Activated T-cell treated with anti-CD3 and anti-CD28 coated beads, Interleukin-2, amount 50 U/mL, for 48 hours (primary cell): ENCODE measurements at places on chromosomes 7 and 10.

GRCh38 chr7:22639396-22639795, 87.6 kb upstream of the IL6 start:
- DNase-seq = no peak

DNA sequence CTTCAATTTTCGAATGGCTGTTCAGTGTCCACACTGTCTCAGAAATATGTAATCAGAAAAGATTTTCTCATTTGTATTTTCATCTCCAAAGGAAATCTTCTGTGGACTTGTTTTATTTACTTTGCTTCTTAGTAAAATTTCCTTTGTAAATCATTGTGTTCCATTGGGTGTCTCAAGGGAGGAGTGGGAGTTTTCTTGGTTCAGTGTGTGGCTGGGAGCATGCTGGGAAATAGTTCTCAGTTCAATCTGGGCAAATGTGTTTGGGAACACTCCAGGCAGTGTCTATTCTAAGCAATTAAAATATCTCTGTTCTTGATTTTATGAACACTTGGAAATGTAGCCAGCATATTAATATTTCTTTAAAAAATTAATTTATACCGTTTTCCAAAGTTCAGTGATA, 1019.8 kb downstream of the CNTNAP2 start:
- DNase-seq = no peak

- DNase-seq = no peak
Observed at GRCh38 chr7:36128448-36129047, 24.5 kb upstream of the EEPD1 start.

DNA sequence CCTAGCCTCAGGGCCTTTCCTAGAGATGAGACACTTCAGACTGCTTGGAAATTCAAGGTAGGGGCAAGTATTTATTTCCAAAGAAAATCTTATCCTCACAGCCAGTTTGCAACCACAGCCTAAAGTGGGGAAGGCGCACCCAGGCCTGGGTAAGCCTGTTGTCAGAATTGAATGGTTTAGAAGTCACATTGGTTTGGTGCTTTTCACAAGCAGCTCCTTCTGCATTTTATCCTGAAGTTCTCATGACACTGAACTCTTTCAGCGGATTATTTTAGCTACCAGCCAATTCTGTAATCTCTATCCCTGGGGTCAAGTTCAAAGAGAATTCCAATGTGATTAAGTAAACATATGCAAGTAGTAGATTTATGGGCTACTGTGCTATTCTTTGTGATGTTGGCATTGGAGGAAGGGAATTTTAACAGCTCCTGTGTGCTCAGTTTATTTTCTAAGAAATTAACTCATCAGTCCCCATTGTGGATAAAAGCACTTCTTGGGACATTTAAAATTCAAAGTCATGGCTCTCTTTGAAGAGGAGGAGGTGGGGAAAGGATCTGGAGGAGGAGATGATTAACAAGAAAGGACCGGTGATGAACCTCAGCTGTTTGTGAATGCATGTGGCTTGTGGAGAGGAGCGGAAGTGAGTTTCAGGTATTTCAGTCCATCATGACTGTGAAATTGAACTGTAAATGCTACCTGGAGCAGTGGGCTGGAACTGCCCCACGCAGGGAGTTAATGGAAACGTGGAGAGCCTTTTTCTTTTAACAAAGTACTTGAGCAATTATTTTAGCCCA, 90.2 kb upstream of the CACUL1 start:
- DNase-seq = no peak

- DNase-seq = no peak
Observed at GRCh38 chr10:55400075-55400849, 599.2 kb upstream of the PCDH15 start.

DNA sequence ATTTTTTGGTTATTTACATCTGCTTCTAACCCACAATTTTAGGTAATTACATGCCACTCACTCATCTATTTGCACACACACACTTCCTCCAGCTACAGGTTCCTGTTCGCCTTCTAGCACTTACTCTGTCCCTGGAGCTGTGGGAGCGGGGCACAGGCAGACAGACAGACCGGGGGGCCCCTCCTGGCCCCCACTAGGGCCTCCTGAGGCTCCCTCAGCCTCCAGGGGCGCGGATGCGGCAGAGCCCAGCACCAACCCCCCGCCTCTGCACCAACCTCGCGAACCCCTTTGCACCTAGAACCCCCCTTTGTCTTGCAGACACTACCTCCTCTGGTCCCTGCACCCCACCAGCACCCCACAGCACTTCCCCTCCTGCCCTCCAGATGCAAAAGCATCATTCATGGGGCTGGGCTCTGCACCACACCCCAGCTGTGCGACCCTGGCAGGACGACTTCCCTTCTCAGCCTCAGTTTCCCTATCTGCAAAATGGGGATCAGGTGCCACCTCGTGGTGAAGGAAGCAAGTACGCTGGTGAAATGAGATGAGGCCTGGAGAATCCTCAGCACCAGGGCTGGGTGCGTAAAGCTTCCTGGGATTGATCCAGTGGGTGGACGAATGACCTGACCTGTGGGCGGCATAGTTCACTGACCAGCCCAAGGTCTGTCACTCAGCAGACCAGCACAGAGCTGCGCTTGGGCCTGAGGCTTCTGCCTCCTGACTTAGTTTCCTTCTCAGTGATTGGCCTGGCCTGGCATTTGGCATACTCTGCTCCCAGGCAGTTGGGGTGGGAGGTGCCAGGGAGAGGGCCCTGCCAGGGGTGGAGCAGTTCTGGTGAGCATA, 37.9 kb downstream of the ELFN1 start:
- DNase-seq = no peak

GRCh38 chr7:82542665-82543064, 99.1 kb upstream of the CACNA2D1 start:
- no peak for DNase-seq

DNA sequence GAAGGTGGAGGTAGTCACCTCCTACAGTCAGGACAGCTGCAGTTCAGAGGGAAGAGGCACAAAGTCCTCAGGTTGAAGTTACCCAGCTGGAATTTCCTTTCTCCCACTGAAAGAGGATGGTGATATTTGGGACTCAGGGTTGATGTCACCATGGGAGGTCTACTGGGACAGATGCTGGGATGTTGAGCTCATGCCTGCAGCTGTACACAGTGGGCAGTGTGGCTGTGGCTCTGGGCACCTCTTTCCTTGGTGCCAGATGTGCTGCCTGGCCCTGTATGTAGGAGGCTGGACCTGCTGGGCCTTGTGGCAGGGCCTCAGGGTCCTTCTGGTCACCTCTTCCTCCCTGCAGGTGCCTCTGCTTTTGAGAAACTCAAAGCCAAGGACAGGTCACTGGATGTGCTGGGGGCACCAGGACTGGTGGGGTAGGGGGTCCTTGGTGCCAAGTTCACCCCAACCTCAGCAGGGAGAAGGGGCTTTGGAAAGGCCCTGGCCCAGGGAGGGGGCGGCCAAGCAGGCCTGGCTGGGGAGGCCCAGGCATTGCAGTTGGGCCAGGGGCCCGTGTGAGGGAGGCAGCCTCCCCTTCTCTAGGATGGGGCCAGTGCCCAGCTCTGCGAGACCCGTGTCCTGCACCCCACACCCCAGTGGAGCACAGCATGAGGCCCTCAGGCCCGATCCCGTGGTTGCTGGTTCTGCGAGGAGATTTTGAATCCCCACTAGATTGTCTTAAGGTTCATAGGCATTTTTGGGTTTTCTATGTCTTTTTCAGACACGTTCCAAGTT, 103.1 kb downstream of the BMS1 start:
- no peak for DNase-seq

DNA sequence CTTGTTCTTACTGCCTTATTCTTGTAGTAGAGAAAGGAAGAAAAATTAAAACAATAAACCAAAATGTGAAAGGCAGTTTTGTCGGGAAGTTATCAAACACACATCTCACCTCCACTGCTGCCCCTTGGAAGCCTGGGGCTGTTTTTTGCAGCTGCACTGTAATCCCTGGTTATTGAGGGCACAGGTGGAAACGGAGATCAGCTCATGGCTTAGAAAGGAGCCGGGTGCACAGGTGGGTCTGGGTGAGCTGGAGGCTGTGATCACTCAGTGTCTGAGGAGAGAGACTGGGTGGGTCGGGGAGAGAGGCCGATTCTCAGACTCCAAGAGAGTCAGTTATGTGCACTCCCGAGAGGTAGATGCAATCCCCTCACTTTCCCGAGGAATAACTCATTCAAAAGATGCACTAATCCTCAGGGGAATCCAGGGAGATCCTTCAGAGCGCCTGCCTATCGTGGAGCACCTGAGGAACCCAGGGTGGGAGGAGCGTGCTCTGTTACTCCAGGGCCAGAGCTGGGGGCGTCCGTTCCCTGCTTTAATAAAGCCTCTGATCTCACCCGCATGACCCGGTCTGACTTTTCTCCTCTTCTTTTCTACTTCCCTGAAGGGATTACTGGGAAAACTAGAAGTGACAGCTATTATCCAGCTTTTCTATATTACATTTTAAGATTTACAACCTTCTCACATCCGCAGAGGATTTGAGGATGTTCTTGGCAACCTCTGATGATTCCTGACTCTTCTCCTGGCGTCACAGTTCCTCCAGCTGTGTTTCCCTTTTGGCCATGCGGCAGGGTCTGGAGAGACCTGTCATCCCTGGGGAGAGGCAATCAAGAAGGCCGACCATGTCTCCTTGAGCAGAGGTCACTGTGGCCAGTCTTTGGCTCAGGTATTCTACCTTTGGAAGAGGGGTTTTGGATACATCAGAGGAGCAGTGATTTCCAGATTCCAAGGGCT, 82.1 kb downstream of the CAMK1D start:
- no peak for DNase-seq

GRCh38 chr10:103054621-103055020, 136.5 kb downstream of the CNNM2 start:
- DNase-seq = no peak

GRCh38 chr7:127391591-127392181, 822 bp downstream of the ZNF800 start:
- peak; percentile 72 for DNase-seq

GRCh38 chr7:30562498-30562897, 32.2 kb upstream of the GARS1 start:
- no peak for DNase-seq

GRCh38 chr7:134910968-134911367, 75.3 kb upstream of the AGBL3 start:
- no peak for DNase-seq

DNA sequence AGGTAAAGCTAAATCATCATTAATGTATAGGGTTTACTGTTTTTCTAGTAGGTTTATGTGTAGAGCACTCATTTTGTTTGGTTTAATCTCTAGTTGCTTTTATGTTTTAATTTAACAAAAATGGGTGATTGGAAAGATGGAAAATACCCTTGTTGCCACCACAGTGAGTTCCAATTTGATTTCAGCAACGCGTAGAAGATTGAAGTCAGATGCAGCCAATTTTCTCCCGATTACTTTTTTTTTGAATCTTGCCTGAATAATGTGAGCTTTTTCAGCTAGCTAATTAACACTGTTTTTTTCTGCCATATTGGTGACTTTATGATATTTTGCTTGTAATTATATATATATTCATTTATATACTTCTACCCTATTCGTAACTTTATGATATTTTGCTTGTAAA, 293.8 kb downstream of the SDK1 start:
- DNase-seq = no peak

DNA sequence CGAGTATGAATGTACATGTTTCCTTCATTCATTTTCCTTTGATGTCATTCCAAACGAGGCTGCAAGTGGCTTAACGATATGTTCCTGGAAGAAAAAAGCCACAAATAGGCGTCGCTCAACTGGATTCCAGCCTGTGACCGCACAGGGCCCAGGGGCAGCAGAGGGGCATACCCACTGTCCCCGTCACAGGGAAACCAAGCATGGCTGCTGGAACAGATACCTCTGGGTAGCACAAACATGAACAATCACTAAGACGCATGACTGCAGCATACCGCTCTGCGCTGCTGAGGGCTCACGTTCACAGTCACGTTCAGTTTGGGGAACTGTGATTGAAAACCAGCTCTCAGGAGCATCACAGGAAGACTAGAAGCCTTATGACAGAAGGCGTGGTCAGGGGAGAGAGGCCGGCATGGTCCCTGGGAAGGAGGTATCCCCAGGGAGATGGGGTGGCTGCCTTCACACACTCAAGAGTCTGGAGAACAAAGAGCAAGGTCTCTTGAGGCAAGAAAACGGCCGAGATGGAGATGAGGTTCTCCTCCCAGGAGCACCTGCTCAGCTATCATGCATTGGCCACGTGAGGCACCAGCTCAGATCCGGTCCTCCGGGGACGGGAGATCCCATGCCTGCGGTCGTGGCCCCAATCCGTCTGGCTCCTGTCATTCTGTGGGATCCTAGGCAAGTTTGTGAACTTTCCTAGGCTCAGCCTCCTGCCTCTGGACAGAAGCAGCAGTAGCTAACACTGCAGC, 213.6 kb downstream of the DIP2C start:
- no peak for DNase-seq

DNA sequence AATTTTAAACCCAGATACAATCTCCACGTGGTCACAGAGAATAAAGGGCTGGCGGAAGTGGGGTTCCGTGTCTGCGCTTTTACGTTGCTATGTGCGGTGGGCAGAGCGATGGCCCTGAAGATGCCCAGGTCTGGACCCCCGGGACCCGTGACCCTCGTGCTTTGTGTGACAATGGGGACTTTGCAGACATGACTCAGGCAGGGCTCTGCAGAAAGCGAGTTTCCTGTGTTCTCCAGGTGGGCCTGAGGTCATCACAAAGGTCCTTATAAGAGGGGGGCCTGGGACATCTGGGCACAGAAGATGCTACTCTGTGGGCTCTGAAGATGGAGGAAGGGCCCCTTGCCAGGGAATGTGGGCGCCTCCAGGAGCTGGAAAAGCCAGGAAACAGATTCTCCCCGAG, 95.3 kb downstream of the ELFN1 start:
- DNase-seq = no peak

DNA sequence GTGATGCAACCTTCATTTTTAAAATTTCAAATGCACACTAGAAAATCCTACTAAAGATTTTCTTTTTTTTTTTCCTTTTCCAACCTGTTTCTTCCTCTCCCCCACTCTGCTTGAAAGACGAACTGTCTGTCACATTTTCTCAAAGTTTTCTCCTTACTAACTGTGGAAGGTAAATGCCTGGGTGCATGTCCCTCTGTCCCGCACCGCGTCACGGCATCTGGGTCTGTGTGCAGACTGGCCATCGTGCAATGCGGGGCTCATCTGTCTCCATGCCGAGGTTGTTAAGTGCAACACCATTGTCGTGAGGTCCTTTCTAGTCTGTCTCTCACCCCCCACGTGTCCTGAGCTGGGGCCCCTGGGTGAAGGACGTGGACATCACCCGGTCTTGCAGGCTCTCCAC, 28.4 kb downstream of the PFKFB3 start:
- DNase-seq = no peak

- DNase-seq = no peak
Observed at GRCh38 chr7:153564391-153564790, 487.8 kb upstream of the DPP6 start.

- DNase-seq = no peak
Observed at GRCh38 chr10:22959292-22959691, 31.4 kb downstream of the ARMC3 start.

DNA sequence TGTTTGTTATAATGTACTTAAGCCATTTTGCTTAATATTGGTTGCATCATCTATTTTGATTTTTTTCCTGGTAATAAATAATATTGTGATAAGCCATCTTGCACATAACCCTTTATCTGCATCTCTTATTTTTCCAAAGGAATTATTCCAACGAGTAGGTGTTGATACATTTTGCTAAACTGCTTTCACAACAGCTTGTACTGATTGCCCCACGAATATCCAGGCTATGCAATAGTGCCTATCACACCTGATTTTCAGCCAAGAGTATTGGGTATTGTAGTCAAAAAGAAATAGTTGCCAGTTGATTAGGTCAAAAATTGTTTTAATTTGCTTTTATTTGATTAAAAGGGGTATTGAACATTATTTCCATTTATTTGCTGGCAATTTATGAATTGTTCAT, 20.7 kb downstream of the CREB5 start:
- DNase-seq = no peak
